ENCODE measurements at places on chromosomes 2 and 18.

- DNase-seq: no peak
Measured at GRCh38 chr2:224772494-224772893, 56.3 kb upstream of the CCDC195 start.

DNA sequence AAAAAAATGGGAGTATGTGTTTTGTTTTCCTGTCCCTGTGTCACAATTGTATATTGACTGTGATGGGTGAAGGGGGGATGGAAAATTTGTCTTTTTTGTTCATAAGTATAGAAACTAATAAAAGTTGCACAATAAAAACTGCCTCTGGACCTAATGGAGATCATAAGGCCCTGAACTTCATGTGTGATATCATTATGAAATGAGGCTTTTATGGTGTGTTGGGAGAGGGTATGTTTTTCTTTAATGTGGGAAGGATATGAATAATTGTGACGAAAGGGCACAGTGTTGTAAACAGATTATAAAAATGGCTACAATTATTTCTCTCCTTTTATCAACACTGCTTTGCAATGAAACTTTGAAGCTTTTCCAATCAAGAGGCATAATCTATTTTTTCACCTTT, 1889.3 kb upstream of the CELF4 start:
- DNase-seq: no peak

- no peak for DNase-seq
Measured at GRCh38 chr18:75358928-75359327, 68.6 kb downstream of the SMIM21 start.

GRCh38 chr2:203461746-203462145, 73.4 kb downstream of the RAPH1 start:
- no peak for DNase-seq

- no peak for DNase-seq
Measured at GRCh38 chr2:12721566-12722446, 5.1 kb downstream of the TRIB2 start.

DNA sequence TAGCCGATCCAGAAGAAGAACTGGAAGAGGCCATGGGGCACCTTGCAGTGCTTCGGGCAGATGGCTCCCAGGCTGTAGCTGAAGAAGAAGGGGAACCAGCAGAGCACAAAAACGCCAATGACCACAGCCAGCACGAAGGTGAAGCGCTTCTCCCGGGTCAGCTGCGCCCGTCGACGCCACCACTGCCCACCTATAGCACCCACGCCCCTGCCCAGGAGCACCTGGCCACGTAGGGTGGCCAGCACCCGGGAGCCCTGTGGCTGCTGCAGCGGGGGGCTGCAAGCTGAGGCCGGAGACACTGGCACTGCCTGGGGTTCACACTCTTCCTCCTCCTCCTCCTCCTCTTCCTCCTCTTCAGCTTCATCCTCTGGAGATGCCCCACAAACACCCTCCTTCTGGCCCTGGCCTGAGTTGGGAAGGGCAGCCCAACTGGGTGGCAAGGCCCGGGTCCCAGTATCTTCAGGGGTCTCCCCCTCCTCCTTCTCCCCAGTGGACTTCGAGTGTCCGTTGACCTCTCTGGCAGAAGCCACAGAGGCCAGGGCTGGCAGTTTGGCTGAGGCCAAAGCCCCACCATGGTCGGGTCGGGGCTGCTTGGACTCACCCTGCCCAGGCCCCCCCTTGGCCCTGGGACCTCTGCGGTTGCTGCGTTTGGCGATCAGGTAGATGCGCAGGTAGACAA, 1.3 kb downstream of the ADRA2B start:
- no peak for DNase-seq

- no peak for DNase-seq
Measured at GRCh38 chr2:15316370-15316814, 244.7 kb downstream of the NBAS start.

- no peak for DNase-seq
Measured at GRCh38 chr2:31275976-31276375, 42.0 kb downstream of the EHD3 start.
